ENCODE measurements at places on chromosomes 12 and 14.

GRCh38 chr12:26954027-26954426 is 15.8 kb downstream of the FGFR1OP2 start:
- no peak for DNase-seq

GRCh38 chr14:58362798-58363412 is 32.8 kb upstream of the TOMM20L start:
- no peak for DNase-seq

DNA sequence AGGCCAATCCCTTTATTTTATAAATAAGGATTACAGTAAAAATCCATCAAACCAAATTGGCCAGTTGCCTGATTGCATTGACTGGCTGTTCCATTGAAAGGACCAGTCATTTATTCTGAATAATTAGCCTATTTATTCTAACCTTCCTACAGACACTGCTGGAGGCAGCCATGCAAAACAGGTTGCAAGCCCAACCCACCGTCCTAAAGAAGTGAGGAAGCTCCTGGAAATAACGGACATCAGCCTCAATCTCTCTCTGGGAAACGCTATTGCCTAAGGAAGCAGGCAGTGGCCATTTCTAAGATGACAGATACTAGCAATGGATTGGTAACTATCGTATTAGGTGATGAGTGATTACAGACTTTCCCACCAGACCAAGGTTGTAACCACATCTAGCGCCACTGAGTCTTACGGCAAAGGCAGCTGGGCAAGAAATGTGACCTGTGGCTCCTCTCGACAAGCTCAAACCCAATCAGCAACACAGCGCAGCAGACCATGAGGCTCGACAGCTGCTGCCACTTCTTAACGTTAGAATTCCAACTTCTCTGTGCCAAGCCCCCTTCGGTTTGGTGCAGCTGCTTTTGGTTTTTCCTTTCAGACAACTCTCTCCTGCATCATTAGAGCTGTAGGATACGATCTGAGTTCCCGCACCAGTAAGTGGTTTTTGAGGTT is 134.2 kb downstream of the KCNK10 start:
- DNase-seq: no peak

GRCh38 chr12:78002878-78003277 is 172.2 kb downstream of the NAV3 start:
- no peak for DNase-seq

DNA sequence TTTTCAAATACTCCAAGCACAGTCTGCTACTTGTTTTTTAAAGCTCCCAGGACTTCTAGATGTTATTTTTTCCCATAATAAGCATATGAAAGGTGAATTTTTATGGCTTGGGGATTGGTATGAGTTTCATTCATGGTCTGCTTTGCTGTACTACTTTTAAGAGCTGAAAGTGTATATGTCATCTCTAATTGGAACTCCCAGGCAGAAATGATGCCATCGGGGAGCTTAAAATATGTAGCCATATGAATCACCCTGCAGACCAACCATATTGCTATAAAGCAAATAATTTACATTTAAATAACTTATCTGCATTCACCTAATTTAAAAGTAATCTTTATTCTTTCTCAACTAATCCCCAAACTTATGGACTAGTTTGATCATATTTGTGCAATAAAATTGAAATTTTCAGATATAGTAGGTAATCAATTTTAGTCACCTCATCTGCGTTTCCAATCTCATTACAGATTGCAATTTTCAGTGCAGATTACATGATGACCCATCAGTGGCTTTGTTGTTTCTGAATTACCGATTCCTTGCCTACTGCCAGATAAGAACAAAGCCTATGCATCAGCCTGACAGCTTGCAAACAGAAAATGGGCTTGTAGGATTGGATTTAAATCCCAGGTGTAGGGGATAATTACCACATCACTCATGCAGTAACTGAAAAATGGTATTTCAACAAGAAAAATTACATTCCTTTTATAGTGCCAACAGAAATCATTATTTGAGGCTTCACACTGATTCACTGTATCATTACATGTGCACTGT is 689.4 kb downstream of the NOVA1 start:
- no peak for DNase-seq

- no peak for DNase-seq
Measured at GRCh38 chr14:88005050-88005481, at the start of gene GPR65. TSS of gene GPR65 (plus strand) at chr14:88005135. CDS start at chr14:88010848, 5,713 bp downstream.

DNA sequence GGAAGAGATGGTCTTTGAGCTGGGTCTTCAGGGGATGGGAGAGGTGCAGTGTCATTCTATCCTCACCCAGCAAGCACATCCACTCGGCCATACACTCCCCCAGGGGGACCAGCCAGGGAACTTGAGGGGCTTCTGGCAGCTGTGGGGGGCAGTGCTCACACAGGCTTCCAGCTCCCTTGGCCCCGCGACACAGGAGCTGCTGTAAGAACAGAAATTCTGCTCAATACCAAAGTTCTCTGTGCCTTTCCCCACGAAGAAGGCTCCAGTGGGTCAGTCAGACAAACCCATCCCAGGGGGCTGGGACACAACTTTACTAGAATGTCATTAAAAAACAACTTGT is 289.1 kb upstream of the RTL1 start:
- no peak for DNase-seq

GRCh38 chr12:66837311-66837627 is 158.4 kb upstream of the GRIP1 start:
- no peak for DNase-seq

DNA sequence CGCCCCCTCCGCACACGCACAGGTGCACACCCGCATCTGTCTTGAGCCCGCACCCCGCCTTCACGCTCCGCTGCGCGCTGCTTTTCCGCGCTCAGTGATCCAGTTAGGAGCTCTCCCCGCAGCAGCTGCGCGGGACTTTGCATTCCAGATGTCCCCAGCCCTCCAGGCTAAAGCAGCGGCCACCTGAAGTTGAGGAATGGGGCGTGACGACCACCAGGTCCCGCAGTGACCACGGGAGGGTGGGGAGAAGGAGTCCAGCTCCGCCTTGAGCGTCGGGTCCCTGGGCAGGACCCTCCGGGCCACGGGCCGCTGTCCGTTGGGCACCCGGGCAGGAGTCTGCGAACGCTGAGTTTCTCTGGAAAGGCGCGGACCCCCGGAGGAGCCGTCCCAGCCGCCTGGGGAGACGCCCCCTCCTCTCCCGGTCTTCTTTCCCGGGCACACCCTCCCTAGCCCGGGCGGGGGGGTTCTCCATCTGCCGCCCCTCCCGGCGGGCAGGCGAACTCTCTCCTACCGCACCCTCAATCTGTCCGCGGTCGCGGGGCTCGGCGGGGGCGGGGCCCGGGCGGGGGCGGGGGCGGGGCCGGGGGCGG is 334 bp upstream of the TMEM132C start:
- no peak for DNase-seq
